Substantia nigra (tissue), 51 donors: ENCODE measurements at places on chromosomes 4 and X.

DNA sequence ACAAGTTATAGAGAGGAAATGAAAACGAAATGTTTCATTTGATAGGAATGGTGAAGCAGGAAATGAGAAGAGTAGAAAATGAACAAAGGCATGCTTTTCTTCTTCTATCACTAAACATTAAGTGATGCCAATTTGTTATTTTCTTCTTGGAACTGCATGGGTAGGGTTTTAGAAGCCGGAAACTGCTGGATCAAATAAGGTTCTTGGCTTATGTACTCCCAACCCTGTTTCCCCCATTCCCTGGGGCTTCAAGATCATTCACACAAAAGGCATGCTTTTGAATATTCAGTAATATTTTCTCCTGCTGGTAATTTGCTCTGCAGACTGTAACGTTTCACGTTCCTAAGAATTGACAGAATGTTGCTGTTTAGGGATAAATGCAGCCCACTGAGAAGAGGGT is 224.1 kb downstream of the NLGN4X start:
- no peak for DNase-seq

DNA sequence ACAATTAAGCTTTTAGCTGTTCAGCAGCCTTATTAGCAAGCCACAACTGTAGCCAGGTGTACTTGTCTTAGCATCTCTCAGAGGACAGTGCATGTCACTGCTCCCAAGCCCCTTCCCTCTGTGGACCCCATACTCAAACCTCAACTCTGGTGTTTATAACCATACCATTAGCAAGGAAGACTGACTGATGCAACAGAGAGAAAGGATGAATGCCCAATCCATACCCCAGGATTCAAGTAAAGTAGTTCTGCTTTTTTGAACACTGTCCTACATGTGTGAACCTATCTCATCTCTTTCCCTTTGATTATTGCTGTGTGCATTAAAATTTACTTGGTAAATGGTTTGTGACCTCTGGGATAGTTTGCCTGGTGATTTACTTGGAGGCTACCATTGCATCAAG is 22.8 kb upstream of the CYBB start:
- no peak for DNase-seq

- DNase-seq: no peak
Observed at GRCh38 chr4:170374770-170375169, 285.0 kb upstream of the AADAT start.

GRCh38 chrX:102964940-102965339 is 27.9 kb downstream of the RAB40AL start:
- DNase-seq: no peak

GRCh38 chr4:2570551-2571222 is 34.2 kb downstream of the FAM193A start:
- no peak for DNase-seq

DNA sequence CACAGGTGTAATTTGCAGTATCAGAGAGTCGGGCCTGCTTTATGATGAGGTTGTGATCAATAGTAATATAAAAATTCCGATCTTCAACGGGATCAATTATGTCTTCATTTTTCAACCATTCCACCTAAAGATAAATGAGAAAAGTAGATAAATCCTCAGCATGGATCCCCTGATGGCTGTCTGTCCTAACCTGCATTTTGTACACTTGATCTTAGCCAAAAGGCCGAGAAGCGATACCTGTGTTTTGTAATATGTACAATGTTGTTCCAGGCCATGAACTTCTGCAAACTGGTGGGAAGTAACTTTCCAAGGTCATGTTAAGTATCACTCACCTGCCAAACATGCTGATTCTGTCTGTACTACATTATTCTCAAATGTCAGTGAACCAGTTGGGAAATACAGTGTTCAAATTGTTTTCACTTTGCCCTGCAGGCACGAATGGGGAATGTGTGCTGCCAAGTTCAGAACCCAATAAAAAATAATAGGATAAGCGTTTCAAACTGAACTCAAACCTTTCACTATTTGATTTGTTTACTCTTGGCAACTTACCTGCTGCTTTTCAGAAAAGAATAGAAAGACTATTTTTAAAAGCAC is 298.1 kb downstream of the UNC5C start:
- DNase-seq: no peak

DNA sequence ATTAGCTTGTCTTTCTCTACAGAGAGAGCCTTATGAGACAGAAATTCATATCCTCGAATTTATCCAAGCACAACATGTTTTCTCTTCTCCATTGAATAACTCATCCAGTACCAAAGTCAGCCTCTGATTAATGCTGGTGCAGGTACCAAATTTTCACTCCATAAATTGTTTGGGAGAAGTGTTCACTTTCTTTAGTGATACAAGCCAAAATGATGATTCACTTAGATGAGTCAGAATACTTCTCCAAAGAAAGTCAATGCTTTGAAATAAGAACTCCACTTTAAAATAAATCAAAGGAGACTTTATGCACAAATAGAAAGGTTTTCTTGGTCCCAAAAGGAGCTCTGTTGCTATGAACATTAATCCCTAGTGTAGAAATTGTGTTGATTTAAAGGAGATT is 60.2 kb downstream of the MAOB start:
- no peak for DNase-seq

GRCh38 chr4:18777190-18777930 is 755.8 kb upstream of the LCORL start:
- no peak for DNase-seq

DNA sequence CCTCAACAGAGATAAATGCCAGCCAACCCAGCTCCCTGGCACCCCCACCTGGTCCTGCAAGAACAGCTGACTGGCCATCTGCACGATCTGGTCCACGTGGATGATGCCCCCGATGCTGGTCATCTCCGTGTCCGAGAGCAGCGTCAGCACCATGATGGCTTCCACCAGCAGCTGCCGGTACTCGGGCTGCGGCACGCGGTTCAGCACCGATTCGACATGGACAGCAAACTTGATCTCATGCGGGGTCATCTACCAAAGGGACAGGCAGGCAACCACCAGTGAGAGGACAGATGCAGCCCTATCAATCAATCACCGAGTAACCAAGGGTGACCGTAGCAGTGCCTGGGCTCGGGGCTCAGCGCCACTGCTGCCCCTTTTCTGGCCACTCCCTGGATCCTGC is 89.8 kb downstream of the PHKA2 start:
- DNase-seq: no peak

DNA sequence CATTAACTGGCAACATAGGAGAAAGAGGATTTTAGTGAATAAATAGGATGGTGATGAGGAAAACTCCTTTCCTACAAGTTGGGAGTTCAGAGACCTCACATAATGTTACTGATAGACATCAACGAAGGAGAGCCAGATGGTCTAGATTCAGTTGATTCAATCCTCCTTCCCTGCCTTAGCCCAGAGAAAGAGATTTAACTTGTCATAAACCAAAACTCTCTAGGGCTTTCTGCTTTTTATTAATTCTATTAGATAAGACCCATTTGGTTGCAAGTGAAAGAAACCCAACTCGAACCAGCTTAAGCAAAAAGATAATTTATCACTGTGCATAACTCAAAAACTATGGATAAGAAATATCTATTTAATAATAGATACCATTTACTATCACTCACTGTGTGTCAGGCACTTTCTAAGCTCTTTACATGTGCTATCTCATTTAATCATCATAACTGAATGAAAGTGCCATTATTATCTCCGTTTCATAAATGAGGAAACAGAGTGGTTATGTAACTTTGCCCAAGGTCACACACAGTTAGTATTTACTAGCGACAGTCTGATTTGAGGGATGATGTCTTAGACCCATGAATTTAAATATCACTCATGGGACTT is 4.3 kb upstream of the UNC5C start:
- DNase-seq: no peak

DNA sequence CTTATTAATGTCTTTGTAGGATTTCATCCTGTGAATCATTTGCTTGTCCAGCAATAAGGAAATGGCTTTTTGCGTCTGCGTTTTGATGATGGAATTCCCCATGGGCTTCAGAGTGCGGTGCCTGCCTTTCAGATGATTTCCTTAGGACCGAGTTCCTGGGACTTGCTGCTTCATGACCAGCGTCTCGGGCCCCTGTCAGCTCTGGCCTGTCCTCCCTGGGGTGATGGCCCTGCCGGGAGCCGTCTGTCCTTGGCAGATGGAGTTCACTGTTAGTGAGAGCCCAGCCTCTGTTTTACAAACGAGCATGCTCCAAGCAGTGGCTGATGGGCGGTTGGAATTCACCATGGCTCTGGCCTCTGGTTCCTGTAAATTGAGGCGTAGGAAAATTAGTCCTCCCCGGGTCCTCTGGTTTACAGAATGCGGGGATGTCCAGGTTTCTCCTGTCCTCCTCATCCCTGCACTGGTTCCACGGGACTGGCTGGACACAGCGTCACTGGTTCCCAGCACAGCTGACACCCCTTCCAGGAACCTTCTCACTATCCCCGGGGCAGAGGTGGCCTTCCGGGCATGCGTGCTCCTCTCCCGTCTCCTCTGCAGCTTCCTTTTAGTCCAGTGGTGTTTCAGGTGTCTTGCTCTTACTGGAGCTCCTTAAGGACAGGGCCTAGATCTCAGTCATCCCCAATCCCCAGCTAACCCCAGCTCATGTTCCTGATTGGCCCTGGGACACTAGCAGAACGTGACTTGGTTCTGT is 34.9 kb downstream of the TBC1D14 start:
- no peak for DNase-seq

- no peak for DNase-seq
Observed at GRCh38 chrX:40473460-40474204, 107.1 kb upstream of the ATP6AP2 start.

DNA sequence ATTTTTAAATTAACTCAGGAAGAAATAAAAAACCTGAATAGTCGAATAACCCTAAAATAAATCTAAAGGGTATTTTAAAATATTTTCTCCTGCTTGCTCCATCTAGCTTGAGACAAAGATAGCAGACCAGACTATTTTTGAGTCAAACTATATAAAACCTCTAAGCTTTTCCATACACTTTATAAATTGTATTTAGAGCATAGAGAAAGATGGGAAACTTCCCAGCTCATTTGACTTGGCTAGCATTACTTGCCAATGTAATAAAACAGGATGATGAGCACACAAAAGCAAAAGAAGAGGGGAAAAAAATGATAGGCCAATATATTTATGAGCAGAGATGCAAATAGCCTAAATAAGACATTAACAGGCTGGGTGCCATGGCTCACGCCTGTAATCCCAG is 117.1 kb downstream of the ANAPC4 start:
- DNase-seq: no peak

DNA sequence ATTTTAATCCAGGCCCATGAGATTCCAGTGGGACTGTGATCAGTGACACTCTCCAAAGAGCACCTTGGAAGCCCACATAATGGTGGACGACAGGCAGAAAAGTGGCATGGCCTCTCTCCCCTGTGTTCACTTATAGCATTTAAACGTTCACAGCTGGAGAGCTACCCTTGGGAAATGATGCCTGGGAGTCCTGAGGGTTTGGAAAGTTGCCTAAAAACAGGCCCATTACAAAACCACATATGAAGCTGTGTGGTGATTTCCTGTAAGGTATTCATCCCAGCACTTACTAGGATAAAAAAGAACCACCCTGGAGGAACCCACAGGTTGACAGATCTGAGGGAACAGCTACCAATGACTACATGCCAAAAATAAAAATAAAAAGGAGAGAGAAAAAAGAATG is 193.2 kb downstream of the RASL11B start:
- no peak for DNase-seq

- no peak for DNase-seq
Observed at GRCh38 chrX:153848325-153848724, 18.0 kb upstream of the PDZD4 start.

GRCh38 chr4:173707658-173708419 is 177.8 kb upstream of the HAND2 start:
- DNase-seq: no peak

DNA sequence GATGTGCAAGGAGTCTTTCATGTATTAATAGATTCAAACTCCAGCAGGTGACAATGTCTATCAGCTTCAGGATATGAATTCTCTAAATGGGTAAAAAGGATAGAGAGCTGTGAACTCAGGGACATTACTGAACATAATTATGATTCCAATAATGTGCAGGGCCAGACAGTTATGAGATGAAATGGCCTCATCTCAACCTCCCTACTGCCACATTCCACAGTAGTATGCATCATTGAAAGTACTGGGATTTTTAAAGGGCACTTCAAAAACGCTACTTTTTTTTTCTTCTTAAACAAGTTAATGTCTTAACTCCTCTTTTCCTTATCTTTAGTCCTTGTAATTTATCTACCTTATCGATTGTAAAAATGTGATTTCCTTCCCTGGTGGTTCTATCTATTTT is 202.0 kb downstream of the APBB2 start:
- no peak for DNase-seq

DNA sequence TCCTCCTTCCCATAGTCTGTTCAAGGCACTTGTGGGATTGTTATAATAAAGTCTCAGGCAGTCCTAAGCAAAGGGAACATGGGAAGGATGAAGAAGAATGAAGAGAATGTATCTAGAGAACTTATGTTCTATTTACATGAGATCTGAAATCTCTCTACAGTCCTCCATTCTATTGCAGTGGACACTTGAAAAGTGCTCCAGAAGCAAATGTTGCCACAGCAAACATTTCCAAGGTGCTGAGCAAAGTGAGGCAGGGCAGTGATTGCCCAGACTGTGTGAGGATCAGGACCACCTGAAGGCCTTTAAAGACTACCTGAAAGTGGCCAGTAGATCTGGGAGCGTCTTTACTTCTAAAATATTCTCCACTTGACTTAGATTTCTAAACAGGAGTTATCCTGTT is 203.5 kb downstream of the RBM46 start:
- no peak for DNase-seq

DNA sequence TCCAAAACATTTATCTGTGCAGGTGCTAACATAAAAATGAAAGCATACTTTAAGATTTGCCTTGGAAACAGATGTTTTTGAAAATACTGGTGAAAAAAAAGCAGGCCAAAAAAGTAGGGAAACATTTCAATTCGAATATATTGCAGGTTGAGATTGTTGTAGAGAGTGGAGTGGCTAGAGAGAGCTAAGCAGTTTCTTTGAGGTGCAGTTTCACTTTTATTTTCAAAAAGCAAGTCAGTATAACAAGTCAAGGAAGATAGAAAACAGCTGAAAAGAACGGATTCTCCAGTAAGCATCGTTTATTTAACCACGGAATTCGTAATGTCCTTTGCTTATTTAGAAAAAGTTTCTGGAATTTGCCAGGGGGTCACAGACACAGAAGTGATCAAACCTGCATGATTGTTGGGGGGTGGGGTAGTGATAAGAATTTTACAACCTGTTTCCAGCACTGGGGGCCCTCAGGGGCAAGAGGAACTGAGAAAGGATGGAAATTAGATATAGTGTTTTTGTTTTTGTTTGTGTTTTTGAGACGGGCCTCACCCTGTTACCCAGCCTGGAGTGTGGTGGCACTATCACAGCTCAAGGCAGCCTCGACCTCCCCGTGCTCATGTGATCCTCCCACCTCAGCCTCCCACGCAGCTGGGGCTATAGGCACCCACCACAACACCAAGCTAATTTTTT is 175.0 kb downstream of the TENM3 start:
- no peak for DNase-seq

- no peak for DNase-seq
Observed at GRCh38 chr4:13908455-13908854, 280.9 kb upstream of the BOD1L1 start.
